ENCODE measurements at places on chromosomes 16 and 17. TPM values are rescaled to one million over a fixed set of nuclear protein-coding genes. Genes with fewer than 3 reads are reported as not detected.
A peak's percentile ranks its signal among the peaks of the same experiment; 100 is the strongest.

- DNase-seq: no peak
Observed at GRCh38 chr17:12537436-12537835, 128.3 kb upstream of the MYOCD start.

GRCh38 chr17:79732254-79732653, 1.5 kb downstream of the ENPP7 start:
- no peak for DNase-seq

- no peak for DNase-seq
Observed at GRCh38 chr16:55021595-55022475, 91.2 kb downstream of the IRX5 start.

- no peak for DNase-seq
Observed at GRCh38 chr16:194516-194915, 14.3 kb downstream of the HBQ1 start.

DNA sequence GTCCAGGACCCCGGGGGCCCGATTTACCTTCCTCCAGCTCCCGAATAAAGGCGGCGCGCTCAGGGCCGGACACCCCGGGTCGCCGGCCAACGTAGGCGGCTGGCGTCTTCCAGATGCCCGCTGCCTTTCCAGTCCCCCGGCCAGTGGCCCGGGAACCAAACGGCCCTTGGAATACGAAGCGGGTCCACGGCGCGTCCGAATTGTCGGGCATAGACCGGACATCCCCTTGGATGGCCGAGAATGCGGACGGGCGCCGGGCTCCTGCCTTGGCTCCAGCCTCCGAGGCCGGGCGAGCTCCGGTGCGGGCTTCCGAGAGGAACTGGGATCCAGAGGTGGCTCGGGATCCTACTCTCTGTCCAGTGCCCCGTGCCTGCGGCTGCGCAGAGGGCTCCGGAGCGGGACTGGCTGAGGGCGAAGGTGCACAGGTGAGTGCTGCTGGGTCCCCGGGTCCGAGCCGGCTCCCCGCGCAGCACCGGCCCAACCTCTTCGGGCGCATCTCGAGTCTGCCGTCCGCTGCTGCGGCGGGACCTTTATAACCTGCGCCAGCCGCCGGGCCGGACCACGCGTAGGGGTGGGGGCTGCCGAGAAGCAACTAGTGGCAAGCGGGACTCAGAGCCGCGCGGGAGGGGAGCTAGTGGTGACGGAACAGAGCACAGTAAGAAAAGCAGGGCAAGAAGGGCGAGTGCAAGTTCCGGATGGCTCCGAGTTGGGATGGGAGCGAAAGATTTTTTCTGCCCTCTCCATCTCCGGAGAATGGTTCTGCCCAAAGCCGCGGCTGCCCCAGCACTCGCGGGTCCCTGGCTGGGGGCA, at the start of gene HAP1:
TSS of gene HAP1 (minus strand) at position 505 of the 810 bp plus-strand sequence. CDS start at position 496, 9 bp downstream.
- DNase-seq: peak; percentile 56

DNA sequence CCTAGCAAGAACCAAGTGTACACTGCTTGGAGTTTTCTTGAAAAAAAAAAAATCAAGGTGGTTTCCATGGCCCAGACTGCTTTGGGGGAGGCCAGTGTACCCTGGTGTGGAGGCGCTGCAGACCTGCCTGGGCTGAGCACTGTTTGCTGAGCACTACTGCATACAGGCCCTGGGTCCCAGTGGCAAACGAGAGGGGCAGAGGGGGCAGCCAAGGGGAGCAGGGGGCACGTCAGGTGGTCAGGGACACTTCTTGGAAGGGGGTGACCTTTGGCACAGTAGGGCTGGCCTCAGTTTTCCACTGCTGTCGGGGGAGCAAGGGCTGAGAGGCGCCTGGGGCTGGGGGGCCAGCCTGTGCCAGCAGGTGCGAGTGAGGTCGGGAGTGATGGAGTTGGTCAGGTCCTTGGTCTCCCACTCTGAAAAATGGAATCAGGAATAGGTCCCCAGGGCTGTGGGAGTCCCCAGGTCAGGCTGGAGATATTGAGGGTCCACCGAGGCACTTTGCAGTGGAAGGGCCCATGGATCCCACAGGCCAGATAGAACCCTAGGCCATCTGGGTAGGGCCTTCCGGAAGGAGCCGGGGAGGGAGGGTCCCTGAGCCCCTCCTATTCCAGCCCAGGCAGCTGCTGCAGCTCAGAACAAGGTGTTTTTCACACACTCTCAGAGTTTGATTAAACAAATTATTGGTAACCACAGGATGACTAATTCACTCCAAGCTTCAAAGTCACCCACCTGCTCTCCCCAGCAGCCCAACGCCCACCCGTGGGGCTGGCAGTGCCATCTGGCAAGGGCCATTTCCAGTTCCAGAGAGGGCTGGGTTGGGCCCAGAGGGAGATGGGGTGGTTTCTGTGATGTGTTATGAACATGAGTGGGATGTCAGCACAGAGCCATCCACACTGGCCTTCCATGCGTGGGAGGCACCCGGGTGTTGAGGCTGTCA, 3.5 kb downstream of the ZFPM1 start:
- DNase-seq: no peak

DNA sequence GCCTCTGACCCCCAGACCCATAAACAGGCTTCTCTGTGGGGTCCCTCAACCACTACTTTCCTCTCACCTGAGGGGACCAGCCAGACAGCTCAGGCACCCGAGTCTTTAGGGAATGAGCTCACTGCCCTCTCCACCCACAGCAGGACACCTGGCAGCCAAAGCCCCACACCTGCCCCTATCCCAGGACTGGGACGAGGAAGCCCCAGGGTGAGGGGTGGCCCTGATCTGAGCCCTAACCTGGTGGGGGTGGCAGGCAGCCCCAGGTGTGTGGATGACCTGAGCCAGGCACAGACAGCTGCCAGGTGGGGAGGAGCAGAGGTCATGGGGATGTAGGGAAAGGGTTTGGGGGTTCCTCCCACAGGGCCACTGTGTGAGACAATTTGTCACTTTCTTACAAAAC, 1.7 kb upstream of the TEX19 start:
- no peak for DNase-seq

GRCh38 chr16:52405441-52405840, 141.5 kb downstream of the TOX3 start:
- no peak for DNase-seq

The CA5A gene
- polyA plus RNA-seq: 0.04 TPM

Measured in muscle of back (tissue), 13 donors.